ENCODE measurements at places on chromosomes 6 and 20.

GRCh38 chr6:2952557-2953095 lies 18.7 kb downstream of the SERPINB6 start:
- DNase-seq, result peak; percentile 50

- DNase-seq, result no peak
Observed at GRCh38 chr20:40322941-40323340, 366.1 kb downstream of the MAFB start.

DNA sequence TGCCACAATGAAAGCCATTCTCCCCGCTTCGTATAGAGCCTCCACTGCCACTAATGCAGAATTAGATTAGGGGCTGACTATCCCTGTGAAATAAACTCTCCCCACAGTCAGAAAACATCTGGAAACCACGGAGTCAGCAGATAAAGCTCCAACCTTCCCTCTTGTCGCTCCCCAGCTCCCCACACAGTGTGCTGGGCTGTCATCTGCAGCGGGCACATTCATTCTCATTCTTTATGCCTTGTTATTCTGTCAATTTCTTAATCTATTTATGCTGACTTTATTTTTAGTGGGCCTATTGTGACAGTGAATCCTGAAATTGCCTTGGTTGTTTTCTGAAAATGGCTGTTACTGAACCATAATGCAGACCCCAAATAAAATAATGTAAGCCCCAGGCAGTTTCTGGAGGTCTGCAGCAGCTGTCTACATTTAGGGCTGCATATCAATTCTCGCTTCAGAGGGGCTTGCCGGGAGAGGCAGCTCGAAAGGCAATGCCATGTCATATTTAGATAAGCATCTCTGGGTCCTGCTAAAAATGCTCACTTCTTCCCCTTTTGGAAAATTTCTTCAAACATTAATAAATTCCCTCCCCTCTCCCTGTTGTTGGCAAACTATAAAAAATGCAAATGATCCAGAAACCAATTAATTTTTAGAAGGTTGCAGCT lies 71.6 kb downstream of the TMEM242 start:
- no peak for DNase-seq

GRCh38 chr20:54084727-54085388 lies 14.5 kb upstream of the BCAS1 start:
- DNase-seq, result no peak

- no peak for DNase-seq
Observed at GRCh38 chr6:157302736-157303135, 20.6 kb downstream of the TMEM242 start.

DNA sequence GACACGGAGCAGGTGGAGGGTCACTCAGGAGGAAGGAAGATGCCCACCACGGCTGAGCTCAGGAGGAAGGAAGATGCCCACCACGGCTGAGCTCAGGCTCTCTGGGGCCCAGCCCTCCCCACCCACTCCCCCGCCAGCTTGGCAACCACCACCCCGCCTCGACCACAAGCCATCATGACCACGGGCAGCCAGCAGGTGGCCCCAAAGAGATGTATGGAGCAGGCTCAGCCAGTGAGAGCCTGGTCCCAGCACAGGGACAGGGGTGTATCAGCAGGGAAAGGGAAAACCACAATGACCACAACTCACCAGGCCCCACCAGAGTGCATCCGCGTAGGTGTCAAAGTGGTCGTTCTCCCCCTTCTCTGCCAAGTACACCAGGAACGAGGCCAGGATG lies 30.4 kb downstream of the KCNQ2 start:
- DNase-seq, result peak; percentile 59

GRCh38 chr6:102493485-102493884 lies 1100.0 kb downstream of the GRIK2 start:
- no peak for DNase-seq

- no peak for DNase-seq
Observed at GRCh38 chr20:11894062-11894461, 23.6 kb upstream of the BTBD3 start.

GRCh38 chr6:12017263-12017662 lies 5.2 kb downstream of the HIVEP1 start:
- no peak for DNase-seq

GRCh38 chr6:159972506-159973268 lies 3.8 kb downstream of the IGF2R start:
- DNase-seq, result no peak

- peak; percentile 47 for DNase-seq
Observed at GRCh38 chr6:34182751-34183531, 37.1 kb upstream of the GRM4 start.

GRCh38 chr20:13325796-13326340 lies 104.8 kb downstream of the ISM1 start:
- DNase-seq, result no peak

Measured in stimulated activated CD4-positive, alpha-beta T cell treated with anti-CD3 and anti-CD28 coated beads, Interleukin-12 subunit alpha, Interleukin-12 subunit beta, amount 100 ng/mL, for 4 hours (primary cell).